ENCODE measurements at places on chromosomes 12 and 14.

DNA sequence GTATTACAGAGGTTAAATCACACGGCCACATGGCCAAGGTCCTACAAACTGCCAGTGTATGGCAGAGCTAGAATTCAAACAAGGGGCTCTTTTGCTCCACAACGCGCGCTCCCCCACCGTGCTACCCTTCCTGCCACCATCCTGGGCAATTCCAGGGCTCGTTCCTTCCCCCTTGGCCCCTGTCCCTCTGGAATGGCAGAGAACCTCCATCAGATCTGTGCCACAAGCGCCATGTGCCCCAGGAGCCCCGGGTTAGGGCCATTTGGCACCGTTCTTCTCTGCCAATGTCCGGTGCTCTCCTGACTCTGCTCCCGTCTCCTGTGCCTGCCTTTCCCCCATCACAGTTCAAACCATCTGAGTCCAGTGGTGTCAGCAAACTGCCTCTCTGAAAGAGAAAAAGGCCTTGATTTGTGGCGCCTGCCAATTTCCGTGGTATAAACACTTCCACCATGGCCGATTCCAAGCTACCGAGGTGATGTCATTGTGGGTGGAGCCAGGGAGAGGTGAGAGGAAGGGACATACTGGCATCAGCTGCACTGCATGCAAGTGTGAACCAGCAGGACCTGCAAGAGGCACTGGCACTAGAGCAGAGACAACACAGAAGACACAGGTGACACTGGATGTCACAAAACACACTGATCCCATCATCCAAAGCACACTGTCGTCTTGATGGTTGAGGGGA is 163.1 kb downstream of the CALM1 start:
- no peak for DNase-seq

- DNase-seq, result no peak
These were observed 126.4 kb downstream of the CCER1 start for GRCh38 chr12:90828621-90829020.

DNA sequence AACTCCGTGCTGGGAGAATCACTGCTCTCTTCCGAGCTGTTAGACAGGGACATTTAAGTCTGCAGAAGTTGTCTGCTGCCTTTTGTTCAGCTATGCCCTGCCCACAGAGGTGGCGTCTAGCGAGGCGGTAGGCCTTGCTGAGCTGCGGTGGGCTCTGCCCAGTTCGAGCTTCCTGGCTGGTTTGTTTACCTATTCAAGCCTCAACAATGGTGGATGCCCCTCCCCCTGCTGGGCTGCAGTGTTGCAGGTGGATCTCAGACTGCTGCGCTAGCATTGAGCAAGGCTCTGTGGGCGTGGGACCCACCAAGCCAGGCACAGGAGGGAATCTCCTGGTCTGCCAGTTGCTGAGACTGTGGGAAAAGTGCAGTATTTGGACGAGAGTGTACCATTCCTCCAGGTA is 43.7 kb downstream of the GPR137C start:
- DNase-seq, result no peak

- DNase-seq, result no peak
These were observed 99.2 kb downstream of the RMST start for GRCh38 chr12:97561619-97562290.

DNA sequence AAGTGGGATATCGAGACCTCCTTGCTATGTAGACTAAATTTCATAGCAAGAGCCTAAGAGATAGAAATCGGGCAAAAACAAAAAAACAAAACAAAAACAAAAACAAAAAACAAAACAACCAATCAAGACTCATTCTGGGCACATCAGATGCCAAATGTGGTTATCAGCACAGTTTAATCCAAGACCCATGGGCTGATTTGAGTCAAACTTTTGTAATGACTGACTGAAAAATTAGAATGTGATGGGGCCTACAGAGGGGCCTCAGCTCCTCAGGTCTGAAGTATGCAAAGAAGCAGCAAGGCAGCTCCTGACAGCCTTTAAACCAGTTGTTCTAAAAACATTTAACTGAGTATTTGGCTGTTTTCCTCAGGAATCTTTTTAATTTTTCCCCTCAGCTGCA is 49.3 kb downstream of the SLC4A8 start:
- DNase-seq, result no peak

DNA sequence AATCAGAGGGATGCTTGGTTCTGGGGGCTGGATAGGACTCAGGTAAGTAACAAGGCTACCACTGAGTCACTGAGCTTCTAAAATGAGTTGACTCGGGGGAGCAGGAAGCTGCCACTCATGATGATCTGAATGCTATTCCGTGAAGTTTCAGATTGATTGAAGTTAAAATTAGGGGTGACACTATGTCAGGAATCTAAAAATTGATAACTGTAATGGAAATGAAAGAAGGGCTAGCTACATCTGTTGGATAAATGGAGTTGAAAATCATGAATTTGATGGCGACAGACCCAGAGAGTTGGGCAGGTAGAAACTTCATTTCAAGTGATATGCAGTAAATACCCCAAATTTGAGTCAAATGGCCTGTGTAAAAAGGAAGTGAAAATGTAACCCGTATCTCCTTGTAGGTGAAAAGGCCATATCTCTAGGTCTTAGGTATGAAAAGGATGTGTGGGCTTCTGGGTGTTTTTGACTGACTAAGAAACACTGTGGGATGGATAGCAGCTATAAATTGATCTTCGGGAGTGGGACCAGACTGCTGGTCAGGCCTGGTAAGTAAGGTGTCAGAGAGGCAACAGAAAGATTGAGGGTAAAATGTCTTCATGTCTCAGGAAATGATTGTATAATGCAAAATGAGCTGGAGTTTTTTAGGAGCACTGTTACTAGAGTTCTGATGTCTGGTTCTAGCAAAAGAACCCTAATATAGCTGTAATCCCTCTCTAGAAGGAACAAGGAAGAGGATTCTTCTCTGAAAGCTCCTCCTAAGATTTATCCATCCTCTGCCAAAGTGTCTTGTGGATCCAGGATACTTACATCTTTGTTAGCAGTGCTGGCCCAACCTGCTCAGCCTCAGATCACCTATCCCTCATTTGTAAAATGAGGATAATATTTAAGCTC is 57.3 kb downstream of the DAD1 start:
- no peak for DNase-seq

GRCh38 chr12:123396954-123397353 is 13.0 kb downstream of the KMT5A start:
- DNase-seq, result no peak

- DNase-seq, result no peak
These were observed 96.6 kb upstream of the G2E3 start for GRCh38 chr14:30462358-30462757.

DNA sequence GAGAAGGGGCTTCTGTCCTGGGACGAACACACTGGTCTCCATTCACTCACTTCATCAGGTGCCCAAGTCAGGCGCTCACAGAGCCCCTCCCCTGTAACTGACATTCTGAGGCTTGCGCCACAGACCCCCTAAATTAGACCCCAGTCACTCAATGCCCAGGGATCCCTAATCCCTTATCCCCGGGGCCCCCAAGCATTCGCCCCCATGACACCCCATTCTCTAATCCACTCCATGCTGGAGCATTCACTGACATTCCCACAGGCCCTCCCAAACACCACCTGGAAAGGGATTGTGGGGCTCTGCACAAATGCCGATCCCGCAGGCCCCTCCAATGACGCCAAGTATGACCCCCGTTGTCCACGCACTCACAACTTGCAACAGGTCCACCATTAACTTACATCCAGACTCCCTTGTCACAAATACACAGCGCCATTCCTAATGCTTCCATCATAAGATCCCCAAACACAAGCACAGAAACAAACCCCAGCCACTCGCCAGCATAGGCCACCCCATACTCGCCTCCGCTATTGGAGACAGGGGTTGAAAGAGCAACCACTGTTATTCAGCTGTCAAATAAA is 1.5 kb downstream of the ZNF605 start:
- DNase-seq, result no peak

- DNase-seq, result no peak
These were observed 180.9 kb downstream of the TRHDE start for GRCh38 chr12:72453066-72453465.

GRCh38 chr12:26628234-26628633 is 204.8 kb downstream of the ITPR2 start:
- no peak for DNase-seq

- no peak for DNase-seq
These were observed 31.9 kb upstream of the DUSP6 start for GRCh38 chr12:89384050-89384758.

- DNase-seq, result no peak
These were observed 91.9 kb upstream of the CPM start for GRCh38 chr12:69024907-69025306.

DNA sequence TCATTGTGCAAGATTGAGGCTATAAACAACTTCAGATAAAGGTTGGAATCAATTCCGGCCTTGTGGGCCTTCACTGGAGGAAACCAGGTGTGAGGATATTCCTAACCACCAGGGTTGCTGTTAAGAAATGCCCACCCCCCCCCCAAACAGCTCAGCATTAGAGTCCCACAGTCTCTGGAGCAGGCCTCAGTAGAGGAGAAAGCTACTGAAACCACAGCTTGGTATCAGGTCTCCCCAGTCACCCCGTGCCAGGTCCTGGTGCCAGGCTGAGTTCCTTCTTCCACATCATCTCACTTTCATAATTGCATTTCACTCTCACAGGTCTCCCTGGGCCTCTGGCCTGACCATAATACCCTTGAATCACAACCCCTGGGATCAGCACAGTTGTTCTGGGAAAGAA is 12.5 kb downstream of the GALNT6 start:
- DNase-seq, result no peak

DNA sequence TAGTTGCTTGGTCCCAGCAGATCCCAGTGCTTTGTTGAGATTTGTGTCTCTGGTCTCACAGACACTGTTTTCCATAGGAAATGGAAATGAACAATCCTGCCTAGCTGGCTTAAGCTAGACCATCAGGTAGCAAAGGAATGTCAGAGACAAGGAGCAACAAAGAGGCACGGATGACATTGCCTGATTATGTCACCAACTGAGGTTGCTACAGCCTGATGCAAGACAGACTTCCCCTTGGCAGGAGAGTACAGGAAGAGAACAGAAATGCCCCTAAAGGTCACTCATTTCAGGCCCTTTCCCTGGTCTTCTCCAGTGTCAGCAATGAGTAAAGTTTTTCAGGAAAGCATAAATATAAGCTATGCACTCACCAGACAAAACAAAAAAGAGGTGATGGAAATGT is 2.0 kb upstream of the PRB2 start:
- DNase-seq, result no peak

GRCh38 chr12:51428256-51428655 is 3.6 kb downstream of the SLC4A8 start:
- no peak for DNase-seq

GRCh38 chr12:127667131-127667685 is 599.8 kb upstream of the TMEM132C start:
- DNase-seq, result no peak

- no peak for DNase-seq
These were observed 361.1 kb upstream of the DDHD1 start for GRCh38 chr14:53514197-53514596.

GRCh38 chr14:104678901-104679705 is 10.3 kb upstream of the INF2 start:
- DNase-seq, result no peak

DNA sequence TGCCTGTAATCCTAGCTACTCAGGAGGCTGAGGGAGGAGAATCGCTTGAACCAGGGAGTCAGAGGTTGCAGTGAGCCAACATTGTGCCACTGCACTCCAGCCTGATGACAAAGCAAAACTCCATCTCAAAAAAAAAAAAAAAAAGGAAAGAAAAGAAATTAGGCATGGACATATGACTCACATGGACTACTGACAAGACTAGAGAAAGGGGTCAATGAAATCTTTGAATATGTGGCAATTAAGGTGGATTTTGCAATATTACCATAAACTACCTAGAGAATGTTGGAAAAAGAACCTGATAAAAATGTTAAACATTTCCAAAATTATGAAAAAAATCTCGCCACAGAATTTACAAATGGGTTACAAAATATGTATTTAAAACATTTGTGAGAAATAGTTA is 873.6 kb downstream of the C12orf50 start:
- DNase-seq, result no peak

DNA sequence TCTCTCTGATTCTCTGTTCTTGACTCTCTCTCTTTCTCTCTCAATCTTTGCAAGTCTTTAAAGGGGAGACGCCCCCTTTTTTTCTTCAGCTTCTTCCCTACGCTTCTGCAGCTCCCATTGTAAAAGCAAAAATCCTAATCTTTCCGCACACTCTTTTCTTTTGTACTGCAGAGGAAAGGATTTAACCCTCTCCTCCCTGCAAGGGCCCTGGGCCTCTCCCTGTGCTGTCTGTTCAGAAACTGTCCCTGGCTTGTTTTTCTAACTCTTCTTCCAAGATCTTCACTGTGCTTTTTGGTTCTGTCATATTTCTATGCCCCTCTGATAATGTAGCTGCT is 10.9 kb upstream of the SALL2 start:
- DNase-seq, result no peak

Measured in cortex of kidney (tissue), 1 donor.